Stimulated activated CD8-positive, alpha-beta memory T cell treated with anti-CD3 and anti-CD28 coated beads, Interleukin-15, amount 100 ng/mL, for 24 hours (primary cell): ENCODE measurements at places on chromosomes 2 and 18.

- no peak for DNase-seq
These were observed 142.6 kb upstream of the COPS8 start for GRCh38 chr2:236943068-236943467.

- DNase-seq, result no peak
These were observed 40.8 kb upstream of the SPAG16 start for GRCh38 chr2:213243189-213244044.

DNA sequence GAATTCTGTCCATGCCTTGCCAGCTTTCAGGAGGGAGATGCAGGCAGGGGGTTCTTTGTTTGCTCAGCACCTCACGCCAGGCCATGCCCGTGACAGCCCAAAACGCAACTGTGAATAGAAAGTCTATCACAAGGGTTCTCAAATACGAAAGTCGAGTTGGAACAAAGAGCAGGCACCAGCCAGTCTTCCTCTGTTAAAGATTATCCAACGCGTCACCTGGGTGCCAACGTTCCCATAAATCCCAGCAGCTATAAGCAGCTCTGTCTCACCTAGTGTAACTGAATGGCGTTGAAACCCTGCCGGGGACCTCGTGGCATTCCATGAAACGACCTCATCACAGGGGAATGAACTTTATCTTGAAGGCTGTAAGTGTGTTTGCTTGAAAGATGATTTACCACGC lies 84.8 kb upstream of the GATA6 start:
- no peak for DNase-seq

GRCh38 chr2:215280326-215280725 lies 31.5 kb upstream of the ATIC start:
- DNase-seq, result no peak

GRCh38 chr2:85661139-85661858 lies 6.7 kb downstream of the SFTPB start:
- no peak for DNase-seq
